ENCODE measurements at places on chromosomes 12 and 14.
A peak's percentile ranks its signal among the peaks of the same experiment; 100 is the strongest.

- no peak for DNase-seq
Observed at GRCh38 chr14:50015716-50016115, 100.7 kb downstream of the VCPKMT start.

GRCh38 chr12:95335948-95336347, 118.3 kb downstream of the VEZT start:
- DNase-seq, result no peak

DNA sequence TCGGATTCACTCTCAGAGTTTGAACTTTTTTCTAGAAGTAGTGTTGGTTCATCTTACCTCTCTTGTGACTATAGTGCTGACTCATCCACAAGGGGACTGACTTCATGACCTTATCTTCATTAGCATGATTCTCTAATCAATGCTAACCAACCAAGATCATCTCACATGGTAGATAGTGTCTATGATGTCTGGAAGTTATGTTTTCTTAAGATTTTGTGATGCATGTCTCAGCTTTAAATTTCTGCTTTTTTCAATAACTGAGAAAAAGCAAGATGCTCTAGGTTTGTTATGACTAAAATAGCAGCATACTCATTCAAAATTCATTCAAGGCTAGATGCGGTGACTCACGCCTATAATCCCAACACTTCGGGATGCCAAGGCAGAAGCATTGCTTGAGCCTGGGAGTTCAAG, 12.3 kb upstream of the SLC35E3 start:
- DNase-seq, result no peak

GRCh38 chr14:79084861-79085260, 914.7 kb downstream of the NRXN3 start:
- no peak for DNase-seq

- no peak for DNase-seq
Observed at GRCh38 chr14:21880918-21881317, 207.3 kb upstream of the OR4E1 start.

- no peak for DNase-seq
Observed at GRCh38 chr12:31895449-31896150, 63.6 kb upstream of the RESF1 start.

- DNase-seq, result no peak
Observed at GRCh38 chr14:58778202-58778601, 140.4 kb downstream of the DACT1 start.

DNA sequence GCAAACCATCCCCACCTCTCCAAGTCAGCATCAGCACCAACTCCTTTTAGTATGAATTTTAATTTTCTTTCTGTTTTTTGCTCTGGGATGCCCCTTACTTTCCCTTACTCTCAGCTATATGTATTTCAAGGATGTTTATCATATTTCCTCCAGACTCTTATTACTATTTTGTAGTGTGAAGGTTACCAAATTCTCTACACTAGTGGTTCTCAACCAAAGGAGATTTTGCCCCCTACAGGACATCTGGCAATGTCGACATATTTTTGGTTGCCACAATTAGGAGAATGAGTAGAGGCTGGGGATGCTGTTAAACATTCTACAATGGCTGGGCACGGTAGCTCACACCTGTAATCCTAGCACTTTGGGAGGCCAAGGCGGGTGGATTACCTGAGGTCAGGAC, 29.1 kb upstream of the SOS2 start:
- peak; percentile 19 for DNase-seq

DNA sequence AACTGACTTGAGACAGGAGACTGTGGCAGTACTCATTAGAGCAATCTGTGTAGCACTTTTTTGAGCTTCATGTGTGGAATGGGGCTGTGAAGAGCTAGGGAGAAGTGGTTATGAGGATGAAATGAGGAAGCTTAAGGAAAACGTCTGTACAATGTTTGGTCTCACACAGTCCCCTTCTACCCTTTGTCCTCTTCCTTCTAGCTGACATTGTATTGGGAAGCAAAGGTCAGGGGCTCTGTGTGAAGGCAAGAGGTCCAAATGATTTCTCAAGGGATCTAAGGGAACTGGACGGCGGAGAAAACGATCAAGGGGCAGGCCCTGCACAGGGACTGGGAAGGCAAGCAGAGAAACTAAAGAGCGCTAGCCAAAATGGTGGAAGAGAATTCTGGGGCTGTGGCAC, 13.1 kb upstream of the CIPC start:
- no peak for DNase-seq

Measured in muscle of back (tissue), 13 donors.